Activated CD4-positive, alpha-beta T cell treated with anti-CD3 and anti-CD28 coated beads, Interleukin-10, Interleukin-2, amounts not matched to agents 100 ng/mL and 50 ng/mL, durations not matched to agents 16 hours and 8 hours (primary cell): ENCODE measurements at places on chromosomes 3 and 15.
A peak's percentile ranks its signal among the peaks of the same experiment; 100 is the strongest.

- DNase-seq: peak; percentile 19
Measured at GRCh38 chr15:83115410-83115809, 8.0 kb downstream of the TM6SF1 start.

DNA sequence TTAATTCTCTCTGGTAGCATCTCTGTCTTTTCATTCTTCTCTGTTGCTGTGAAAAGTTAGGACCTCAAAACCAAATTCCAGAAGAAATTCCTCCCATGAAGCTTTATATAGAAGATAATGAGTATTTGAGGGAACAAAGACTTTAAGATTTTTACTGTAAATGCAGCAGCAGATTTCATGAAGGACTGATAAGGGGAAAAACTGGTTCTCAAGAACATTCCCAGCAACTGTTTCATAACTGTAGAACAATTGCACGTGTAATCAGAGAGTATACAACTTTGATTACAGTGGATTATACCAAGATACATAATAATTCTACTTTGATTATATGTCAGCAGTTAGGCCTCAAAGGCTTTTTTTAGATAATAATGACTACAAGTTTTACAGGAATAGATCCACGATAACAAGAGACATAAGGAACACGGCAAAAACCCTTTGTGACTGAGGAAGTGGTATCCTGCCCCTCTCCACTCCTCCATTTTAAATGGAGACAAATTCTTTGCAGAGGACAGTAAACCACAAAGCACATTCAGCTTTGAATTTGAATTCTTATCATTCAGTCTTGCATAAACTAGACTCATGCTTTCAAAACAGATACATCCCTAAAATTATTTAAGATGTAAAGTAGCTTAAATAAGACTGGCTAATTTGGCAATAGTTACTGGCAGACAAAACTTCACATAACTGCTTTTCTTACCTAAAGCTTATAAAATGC lies 42.9 kb upstream of the DIPK2A start:
- no peak for DNase-seq

DNA sequence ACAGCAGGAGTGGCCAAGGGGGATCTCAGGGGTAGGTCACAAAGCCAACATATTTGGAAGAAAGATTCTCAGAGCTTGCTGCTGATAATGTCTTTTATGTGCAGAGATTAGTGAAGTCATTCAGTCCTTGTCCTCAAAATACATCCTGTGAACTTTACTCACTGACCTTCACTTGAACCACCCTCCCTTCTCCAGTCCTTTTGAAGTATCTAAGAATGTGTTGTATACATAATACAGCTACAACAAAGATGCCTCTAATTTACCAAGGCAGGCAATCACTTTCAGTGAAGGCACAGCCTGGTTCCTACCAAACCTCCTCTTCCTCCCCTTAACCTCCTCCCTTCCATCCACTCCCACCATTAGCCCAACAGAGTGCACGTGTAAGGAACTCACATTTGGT lies 38.3 kb downstream of the ETV5 start:
- DNase-seq: no peak

- no peak for DNase-seq
Measured at GRCh38 chr3:65878831-65879230, 159.9 kb downstream of the MAGI1 start.

DNA sequence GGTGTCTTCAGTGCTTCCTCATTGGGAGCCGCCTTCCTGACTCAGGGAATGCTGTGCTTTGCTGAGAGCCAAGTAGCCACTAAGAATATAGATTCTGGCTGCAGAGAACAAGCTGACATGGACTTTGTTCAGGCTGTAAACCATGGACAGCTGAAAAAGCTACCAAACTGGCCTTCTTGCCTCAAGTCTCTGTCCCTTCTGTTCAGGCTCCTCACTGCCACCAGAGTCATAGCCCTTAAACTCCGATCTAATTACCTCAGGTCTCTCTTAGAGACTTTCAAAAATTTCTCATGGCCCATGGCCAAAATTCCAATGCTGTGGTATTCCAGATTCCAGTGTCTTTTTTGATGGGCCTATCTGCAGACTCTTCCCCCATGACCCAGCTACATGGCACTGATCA lies 19.4 kb upstream of the PTX3 start:
- DNase-seq: no peak

- no peak for DNase-seq
Measured at GRCh38 chr3:112095731-112096130, 9.5 kb downstream of the C3orf52 start.

DNA sequence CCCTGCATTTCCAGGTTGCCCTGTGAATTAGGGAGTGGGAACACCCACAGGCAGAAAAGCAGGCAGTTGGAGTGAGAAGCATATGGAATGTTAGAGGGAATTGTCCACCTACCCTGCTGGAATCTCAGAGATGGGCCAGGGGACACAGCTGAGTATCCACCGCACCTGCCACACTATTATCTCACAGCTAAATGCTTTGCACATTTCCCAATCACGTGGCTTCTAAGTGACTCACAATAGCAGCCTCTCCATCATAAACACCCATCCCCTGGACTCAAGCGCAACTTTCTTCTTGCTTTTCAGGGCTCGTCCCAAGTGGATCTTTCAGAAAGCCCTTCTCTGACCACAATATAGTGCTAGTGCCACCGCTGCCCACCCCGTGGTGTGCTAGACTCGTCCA lies 389.0 kb upstream of the LMCD1 start:
- DNase-seq: no peak

DNA sequence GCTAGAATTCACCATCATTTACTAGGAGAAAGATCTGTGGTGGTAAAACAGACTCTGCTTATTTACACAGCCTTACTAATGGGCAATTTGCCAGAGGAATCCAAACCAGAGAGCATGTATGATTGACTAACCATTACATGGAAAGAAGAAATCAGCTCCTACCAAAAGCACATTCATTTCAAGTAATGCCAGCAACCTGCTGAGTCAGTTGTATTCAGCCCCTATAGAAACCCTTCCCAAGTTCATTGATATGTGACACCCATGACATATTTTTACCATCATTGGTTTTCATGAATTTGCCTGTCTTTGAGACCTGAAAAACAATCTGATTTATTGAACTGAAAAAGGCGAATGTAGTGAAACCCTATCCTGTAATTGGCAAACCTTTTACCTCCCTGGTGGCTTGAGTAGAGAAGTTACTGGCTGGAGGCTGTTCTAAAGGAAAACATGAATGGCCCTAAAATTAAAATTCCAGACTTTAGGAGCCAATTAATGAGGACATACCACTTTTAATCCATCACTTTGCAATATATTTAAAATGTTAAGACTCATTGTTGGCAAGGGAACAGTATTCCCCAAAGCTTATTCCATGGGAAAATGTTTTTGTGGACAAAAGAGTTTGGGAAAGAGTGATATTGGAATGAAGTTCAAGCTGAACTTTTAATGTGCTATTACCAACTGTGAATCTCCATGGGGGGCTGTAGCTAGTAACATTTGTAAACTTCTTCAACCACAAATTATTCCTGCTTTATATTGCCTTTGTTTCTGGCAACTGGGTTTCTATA lies 542.9 kb downstream of the FHIT start:
- no peak for DNase-seq

DNA sequence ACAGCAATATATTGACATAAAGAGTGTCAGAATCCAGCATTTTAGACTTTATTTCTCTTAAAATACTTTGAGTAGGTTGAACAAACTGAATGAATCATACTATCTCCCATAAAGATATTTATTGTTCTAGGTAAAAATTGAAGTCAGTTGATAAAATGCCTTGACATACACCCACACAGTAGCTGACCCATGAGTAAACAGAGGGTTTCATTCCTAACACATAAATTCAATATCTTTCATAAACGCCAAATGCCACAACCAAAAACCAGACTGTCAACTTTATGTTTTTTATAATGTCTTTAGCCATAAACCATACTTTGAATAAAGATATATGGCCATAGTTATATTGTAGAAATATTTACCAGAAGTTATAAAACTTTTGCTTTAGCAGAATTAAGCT lies 742.4 kb downstream of the NAALADL2 start:
- DNase-seq: no peak

- peak; percentile 34 for DNase-seq
Measured at GRCh38 chr15:75508840-75509532, 57.5 kb upstream of the SIN3A start.

DNA sequence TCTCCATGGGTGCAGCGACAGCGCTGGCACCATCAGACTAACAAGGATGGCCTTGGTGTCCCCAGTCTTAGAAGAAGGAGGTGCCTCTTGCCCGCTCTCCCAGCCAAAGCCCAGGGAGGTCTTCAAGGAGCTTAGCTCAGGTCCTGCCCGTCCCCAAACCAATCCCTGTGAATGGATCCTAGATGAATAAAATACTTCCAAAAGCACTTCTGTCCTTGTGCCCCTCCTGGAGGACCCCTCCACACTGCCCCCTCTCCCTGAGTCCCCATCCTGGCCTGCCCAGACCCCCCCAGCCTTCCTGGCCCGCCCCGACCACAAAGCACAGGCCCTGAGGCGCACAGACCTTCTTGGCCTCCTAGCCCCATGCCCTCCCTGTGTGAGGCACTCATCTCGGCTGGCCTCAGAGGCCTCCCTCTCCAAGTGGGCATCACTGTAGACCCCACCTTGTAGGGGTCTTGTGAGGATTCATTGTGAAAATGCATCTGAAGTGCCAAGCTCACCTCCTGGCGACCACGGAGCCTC lies 8.4 kb downstream of the SLC28A1 start:
- no peak for DNase-seq

DNA sequence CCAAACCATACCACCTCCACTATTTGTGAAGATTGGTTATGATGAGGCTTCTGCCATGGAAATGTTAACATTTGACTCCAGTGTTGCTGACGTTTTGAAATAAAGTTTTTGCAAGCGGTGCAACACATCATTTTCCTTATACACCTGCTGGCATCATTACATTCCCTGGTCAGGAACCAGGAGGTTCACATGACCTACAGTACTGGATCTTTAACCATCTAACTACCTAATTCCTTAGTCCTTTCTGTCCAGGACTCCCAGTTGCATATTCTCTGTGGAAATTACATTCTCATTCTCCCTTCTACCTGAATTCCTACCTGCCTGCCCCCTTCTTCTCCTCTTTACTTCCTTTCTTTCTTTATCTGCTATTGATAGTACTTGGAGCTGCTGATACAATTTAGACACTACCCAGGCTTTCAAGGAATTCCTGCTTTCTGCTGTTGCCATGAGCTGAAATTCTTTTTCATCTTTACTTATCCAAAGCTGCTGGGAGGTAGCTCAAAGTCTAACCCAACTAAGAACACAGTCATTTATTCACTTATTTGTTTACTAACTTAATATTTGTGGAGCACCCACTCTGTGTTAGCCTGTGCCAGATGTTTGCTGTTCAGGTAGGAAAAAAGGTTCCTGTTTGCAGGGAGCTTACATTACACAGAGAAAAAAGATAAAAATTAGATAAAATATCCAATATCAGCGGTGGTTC lies 144.2 kb downstream of the EDEM1 start:
- DNase-seq: no peak

DNA sequence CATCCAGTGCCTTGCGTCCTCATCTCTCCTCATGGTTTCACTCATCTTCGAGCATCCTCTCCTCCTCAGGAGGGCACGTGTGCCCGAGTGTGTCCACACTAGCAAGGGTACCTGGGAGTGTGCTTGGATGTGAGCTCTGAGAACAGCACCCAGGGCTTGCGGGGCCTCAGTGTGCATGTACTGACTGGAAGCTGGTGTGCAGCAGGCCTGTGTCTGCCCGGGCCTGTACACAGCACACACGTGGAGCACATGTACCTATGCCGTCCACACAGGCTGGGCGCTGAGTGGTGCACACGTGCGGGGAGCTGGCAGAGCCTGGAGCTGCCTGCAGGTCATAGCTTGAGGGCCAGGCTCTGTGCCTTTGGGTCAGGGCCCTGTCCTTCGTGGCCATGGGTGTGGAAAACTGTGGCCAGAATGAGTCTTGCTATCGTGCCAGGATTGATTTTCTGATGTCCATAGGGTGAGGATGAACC lies 34.9 kb downstream of the TSPAN3 start:
- DNase-seq: no peak

DNA sequence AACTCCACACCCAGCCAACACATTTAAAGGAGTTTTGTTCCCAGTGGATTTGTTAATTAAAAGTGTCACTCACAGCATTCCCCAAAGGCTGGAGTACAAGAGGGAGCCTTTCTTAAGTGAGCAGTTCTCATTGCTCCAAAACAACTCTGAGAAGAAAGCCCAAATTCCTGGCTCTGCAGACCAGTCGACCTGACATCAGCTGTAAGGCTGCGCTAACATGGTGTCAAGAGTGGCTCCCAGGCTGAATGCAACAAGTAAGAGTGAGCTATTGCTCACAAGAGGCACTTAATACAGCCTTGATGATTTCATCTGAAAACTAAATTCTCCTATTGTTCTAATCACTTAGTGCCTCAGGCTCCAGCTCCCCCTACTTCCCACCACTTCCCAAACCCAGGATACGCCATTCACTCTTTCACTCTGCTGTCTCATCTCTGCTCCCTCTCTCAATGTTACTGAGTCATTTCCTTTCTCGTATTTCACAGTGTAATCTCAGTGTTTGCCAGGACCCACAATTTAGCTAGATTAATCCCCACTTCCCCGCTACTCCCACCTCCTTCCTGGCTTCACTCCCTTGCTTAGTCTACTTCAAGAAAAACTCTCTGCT lies 81.8 kb downstream of the WWTR1 start:
- DNase-seq: peak; percentile 68

DNA sequence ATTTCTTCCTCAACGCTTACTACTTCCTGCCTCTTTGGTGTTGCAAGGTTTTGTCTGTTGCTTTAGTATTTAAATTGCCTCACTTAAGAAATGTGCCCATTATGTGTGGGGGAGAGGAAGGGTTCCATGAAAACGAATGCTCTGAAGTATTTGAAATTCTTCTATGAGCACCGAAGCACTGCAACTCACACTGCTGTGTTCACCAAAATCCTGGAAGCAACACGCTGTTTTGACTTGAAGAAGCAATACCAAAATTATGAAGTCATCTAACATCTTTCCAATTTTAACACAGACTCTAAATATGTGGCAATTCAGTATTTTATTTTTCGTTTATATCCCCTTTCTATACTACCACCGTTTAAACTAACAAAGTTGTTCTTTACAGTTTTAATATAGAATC lies 101.5 kb downstream of the RBMS3 start:
- DNase-seq: no peak

GRCh38 chr3:127865941-127866340 lies 43.6 kb upstream of the MGLL start:
- no peak for DNase-seq

DNA sequence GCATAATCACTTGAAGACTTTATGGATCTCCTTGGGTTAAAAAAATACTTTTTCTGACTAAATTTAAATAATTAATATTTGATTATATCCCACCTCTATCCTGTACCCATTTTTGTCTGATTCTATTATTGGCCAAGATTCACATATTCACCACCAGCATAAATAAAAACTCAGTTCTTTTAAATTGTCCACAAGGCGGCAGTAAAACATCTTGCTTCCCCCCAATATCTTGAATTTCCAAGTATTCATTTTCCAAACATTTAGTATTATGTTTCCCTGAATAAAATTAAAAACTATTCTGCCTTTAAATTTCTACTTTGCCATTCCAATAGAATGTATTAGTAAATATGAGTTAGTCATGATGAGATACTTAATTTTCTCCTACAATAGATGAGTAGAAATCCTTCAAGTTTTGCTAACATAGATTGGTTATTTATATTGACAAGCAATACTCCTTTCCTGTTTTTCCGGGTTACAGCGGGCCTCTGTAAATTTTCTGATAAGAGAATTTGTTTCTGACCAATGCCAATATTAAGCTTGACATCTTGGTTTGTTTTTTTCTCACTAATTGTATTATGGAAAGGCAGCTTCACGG lies 218.7 kb upstream of the MDFIC2 start:
- no peak for DNase-seq
